ENCODE measurements at places on chromosomes 2 and 18.

DNA sequence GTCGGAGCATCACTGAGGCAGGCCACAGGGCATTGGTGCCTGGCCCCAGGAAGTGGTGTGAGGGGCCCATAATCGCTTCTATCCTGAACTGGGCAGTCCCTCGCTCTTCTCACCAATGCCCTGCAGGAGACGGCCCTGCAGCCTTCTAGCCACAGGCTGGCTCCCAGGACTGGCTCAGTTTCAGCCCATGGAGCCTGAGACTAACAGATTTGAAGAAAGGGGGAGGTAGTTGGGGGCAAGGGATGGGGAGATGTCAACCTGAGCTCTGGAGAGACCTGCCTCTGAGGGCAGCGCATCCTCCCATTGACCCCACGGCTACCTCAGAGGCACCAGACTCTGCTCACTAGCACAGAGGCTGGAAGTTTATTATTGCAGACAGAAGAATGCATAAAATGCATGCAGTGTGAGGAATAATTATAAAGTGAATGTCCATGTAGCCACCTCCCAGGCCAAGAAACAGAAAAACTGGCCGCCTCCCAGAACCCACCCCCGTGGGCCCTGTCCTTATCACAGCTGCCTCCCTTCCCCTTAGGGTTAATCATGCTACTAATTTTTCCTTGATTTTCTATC lies 1.4 kb downstream of the TOGARAM2 start:
- no peak for DNase-seq

DNA sequence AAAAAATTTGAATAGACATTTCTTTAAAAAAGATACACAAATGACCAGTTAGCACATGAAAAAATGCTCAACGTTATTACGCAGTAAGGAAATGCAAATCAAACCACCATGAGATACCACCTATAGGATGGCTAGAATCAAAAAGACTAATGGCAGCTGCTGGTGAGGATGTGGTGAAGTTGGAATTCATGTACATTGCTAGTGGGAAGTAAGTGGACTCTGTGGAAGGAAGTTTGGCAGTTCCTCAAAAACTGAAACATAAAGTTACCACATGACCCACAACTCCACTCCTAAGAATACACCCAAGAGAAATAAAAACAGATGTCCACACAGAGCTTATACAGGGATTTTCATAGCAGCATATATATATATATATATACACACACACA lies 51.2 kb downstream of the MBP start:
- DNase-seq, result no peak

DNA sequence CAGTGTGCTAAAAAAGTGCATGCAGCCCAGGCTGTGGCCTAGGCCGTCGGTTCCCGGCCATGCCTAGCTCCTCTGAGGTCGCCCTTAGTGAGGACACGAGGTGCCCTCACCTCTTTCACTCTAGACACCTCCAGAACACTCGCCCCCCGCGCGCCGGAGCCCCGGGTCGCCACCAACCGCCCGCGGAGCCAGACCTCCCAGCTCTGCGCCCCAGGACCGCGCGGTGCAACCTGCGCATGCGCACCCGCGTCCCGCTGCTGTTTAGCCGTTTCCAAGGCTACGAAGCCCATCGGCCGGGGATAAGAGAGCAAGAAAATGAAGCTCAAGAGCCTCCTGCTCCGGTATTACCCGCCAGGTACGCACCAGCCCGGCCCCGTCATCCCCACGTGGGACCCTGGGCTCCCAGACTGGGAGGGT lies at the start of gene DAW1:
TSS of gene DAW1 (plus strand) at position 257 of the 417 bp plus-strand sequence. CDS start at position 316, 59 bp downstream.
- no peak for DNase-seq

- DNase-seq, result no peak
These were observed 30.8 kb downstream of the NRP2 start for GRCh38 chr2:205713086-205713485.

GRCh38 chr2:178304333-178304732 lies 110.0 kb downstream of the OSBPL6 start:
- no peak for DNase-seq

DNA sequence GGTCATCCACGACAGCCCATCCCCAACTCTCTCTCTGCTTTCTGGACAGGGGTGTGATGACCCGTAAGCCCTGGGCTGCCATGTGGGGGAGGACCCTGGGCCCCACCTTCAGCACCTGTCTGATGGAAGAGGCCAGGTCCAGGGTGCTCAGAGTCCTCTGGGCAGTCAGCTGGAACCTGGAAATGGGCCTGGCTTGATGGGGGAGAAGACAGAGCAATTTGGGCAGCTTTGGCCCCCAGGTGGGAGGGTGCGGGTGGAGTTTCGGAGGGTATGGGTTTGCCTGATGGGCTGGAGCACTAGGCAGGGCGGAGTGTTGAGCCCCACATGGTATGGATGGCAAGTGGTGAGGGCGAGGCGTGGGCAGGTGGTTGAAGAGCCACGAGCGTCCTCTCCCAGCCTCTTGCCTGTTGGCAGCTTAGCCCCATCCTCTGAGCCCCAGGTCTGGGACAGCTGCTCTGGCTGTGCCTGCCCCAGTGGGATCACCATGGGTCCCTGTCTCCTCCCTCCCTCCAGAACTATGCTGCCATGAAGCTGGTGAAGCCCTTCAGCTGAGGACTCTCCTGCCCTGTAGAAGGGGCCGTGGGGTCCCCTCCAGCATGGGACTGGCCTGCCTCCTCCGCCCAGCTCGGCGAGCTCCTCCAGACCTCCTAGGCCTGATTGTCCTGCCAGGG lies 232.7 kb downstream of the DYSF start:
- no peak for DNase-seq

- no peak for DNase-seq
These were observed 54.7 kb downstream of the VWC2L start for GRCh38 chr2:214465363-214466146.

GRCh38 chr18:24837066-24837465 lies 376.6 kb downstream of the HRH4 start:
- no peak for DNase-seq

GRCh38 chr2:42129487-42129852 lies 39.7 kb upstream of the EML4 start:
- no peak for DNase-seq

GRCh38 chr2:203763241-203763937 lies 57.0 kb downstream of the CD28 start:
- no peak for DNase-seq

- DNase-seq, result no peak
These were observed 557 bp upstream of the E2F6 start for GRCh38 chr2:11466307-11467128.

DNA sequence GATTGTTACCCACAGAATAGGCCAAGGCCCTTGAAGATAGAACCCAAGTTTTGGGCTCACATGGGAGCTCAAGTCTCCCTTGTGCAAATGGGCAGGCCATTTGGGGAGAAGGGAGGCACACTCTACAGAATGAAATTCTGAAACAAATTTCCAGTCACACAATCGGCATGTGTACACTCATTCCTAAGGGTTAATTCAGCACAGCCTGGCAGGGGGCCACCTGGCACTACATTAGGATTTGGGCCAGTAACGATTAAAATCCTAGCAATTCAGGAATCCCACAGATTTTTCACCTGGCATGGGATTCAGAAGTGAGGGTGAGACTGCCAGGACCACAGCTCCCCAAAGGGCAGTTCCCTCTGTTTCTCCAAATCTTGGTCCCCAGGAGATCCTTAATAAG lies 46.4 kb downstream of the BMP10 start:
- DNase-seq, result no peak

DNA sequence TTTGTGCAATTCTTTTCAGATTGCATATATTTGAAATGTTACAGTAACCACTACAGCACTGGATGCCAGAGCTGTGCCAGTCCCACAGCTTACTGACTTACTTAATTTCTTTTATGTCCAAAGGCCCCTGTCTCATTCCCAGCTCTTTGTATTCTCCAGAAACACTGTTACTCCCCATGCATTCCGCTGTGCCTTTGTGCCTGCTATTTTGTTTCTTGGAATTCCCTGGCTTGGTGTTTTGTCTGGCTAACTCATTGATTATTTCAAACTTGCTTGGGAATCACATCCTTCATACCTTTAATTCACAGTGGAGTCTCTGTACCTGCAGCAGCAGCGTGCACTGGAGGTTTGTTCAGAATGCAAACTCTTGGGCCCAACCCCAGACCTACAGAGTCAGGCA lies 601.9 kb upstream of the DDX18 start:
- no peak for DNase-seq

- no peak for DNase-seq
These were observed 151.2 kb upstream of the BARD1 start for GRCh38 chr2:214960677-214961076.

DNA sequence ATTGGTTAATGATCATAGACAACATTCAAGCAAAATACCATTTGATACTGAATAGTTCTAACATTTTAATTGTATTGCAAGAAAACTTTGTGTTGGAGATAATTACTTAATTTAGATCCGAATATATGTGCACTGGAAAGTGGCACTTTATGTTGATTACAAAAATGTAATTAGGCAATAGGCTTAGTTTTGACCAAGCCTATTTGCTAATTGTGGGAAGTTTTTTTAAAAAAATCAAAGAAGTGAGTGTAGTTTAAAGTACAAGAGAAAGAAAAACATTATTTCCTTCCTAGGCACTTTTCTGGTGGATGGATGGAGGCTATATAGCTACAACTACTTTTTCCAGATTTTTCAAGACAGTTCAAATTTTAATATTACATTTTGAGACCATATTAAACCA lies 18.3 kb upstream of the PELI1 start:
- DNase-seq, result no peak

DNA sequence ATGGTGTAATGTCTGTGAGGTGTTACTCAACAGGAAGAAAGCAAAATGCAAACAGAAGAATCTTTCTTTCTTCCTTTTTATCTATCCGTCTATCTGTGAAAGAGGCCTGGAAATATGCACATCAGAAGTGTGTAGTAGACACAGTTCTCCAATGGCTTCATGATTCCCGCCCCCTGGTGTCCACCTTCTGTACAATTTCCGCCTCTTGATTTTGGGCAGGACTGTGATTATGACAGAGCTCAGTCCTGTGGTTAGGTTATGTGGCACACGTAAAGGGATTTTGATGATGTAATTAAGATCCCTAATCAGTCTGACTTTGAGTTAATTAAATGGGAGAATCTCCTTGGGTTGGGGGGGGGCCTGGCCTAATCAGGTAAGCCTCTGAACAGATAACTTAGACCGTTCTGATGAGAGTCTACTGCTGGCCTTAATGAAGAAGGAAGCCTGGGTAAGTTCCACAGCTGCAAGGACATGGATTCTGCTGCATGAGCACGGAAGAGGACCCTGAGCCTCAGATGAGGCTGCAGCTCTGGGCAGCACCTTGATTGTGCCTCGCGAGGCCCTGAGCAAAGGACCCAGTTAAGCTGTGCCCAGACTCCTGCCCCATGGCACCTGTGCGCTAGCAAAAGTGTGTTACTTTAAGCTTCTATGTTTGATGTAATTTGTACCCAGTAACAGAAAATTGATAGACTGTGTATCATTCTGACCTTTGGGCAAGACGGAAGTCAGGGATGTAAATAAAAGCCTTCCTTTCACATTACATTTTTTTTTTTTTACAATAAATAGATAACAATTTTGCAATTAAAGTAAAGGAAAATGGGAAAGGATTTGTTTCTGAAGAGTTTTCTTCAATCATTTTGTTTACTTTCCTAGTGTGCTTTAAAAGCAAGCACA lies 11.3 kb upstream of the KCNF1 start:
- DNase-seq, result no peak

DNA sequence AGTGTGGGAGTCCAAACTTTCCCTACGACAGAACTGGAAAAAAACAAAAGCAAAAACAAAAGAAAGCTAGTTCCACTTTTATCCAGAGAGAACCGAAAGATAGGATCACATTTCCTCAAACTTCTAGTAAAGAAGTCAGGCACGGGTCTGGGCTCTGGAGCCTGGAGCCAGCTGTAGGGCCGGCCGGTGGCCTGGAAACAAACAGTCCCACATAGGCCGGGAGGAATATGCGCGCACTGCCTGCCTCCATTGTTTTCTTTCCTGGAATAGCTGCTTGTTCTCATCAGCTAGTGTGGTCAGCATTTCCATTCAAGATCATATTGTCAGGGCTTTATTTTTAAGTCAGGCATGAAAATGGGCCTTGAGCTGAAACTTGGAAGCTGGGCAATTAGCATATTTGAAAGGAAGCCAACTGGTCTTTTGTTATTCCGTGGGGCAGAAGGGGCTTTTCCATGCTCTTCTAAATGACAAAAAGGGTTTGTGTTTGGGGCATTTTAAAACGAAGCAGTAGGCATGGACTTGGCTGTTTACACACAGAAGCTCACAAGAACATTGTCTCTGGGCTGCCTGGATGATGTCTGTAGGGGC lies 58.7 kb upstream of the RFX8 start:
- DNase-seq, result no peak

GRCh38 chr2:141440072-141440635 lies 690.7 kb downstream of the LRP1B start:
- DNase-seq, result no peak

GRCh38 chr2:110740747-110741349 lies 8.5 kb downstream of the ACOXL start:
- DNase-seq, result no peak

GRCh38 chr2:103174711-103175110 lies 412.9 kb downstream of the TMEM182 start:
- no peak for DNase-seq

- DNase-seq, result no peak
These were observed 867.5 kb downstream of the TSN start for GRCh38 chr2:122622934-122623333.

DNA sequence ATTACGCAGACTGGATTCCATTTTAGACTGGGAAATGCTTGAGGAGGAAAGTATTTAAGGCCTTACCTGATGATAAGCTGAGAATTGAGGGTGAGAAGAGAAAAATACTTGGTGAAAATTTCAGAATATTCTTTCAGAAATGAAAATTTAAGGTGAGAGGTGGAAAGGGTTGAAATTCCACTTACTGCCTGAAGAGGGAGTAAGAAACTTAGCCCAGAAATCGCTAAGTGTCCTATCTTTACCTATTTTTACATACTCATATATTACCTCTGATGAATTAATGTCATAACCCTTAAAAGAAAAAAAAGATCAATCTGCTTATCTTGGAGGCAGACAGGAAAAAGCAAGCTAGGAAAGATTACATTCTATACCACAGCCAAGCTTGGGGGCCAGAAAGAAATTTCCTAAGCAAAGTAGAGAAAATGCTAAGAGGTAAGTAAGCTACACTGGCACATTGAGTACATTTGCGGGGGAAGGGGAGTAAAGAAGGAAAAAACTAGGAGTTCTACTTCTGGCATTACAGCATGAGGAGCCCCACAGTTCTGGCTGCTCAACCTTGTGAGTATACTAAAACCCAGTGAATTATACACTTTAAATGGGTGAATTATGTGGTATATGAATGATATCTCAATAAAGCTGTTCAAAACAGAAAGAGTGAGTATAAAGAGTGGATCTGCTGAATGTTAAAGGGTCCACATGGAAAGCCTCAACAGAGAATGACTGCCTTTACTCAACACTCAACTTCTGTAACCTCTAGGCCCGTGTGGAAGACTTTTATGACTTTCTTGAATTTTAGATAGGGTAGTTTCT lies 33.8 kb downstream of the SMC6 start:
- no peak for DNase-seq

DNA sequence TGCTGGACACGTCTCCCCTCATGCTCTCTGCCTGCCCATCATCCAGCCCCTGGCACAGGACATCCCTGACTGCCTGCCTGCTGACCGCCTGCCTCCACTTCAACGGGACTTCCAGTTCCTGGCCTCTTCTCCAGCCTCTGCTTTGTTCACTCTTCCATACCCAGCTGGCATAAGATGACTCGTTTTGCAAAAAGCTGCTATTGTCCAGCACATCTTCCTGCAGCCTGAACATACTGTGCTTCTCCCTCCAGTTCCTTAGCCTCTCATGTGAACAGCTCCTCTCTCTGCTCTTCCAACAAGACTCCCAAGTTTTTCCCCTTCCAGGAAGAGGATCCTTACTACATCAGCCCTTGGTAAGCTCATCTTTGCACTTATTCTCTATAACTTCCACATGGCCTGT lies 62.4 kb upstream of the SKOR2 start:
- no peak for DNase-seq

- DNase-seq, result no peak
These were observed 117.6 kb upstream of the REV1 start for GRCh38 chr2:99607454-99607853.

Measured in stimulated activated naive CD4-positive, alpha-beta T cell (primary cell).